RPMI7951 (cell line): ENCODE measurements at places on chromosomes 11 and 22. TPM values are rescaled to one million over a fixed set of nuclear protein-coding genes. Genes with fewer than 3 reads are reported as not detected.

- no peak for DNase-seq
Observed at GRCh38 chr22:40834619-40835018, 15.5 kb upstream of the SLC25A17 start.

OR8H3 gene
- not detected in 2 replicates for total RNA-seq

DNA sequence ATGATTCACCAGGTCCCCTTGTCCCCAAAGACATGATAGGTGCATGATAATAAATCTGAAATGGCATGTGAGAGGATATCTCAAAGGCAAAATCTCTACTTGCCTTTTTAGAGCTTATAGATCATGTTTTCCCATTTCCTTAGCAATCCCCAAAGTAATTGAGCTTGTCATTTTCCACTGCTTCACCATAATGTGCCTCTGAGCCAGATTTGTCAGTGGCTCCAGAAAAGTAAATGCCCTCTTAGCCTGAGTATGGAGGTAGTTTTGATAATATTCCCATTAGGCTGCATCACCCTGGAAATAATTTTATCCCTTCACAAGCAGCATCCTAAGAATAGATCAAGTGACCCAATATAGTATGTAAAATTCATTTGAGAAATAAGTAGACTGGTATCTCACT lies 36.7 kb upstream of the ADSL start:
- no peak for DNase-seq

GRCh38 chr11:36312611-36313472 lies 16.8 kb downstream of the PRR5L start:
- peak; percentile 79 for DNase-seq

FXYD2 gene
- total RNA-seq = 0.10 TPM in 1 of 2 replicates, not detected in the other

- DNase-seq = no peak
Observed at GRCh38 chr11:68270196-68271022, 1.4 kb downstream of the C11orf24 start.

FOLH1 gene
- 0.24 and 0.49 TPM in 2 replicates for total RNA-seq

DNA sequence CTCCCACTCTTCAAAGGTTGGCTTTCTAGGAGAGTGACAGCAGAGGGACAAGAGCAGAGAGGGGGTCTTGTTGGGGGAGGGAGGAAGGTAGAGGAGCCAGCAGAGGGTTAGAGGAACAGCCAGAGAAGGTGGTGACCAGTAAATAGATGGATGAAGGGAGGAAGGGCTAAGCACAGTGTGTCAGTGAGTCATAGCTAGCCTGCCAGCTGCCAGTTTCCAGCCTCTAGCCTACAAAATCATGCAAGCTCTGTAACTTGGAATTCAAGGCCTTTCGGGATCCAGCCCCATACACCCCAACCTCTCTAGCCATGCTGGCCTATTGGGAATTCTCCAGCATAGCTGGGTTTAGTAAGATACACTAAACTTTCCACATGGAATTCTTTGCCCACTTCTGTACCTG lies 147.4 kb upstream of the TEAD1 start:
- DNase-seq = peak; percentile 64
